ENCODE measurements at places on chromosomes 4 and X. TPM values are rescaled to one million over a fixed set of nuclear protein-coding genes. Genes with fewer than 3 reads are reported as not detected.

Gene ZBTB49
- 4.6 TPM for total RNA-seq

Gene TMEM255A
- 0.88 TPM for total RNA-seq

Gene RBM46
- total RNA-seq = not detected

Gene GAB3
- total RNA-seq = 9.8 TPM

Gene CXCL9
- 2.6 TPM for total RNA-seq

Gene MAML3
- 10.0 TPM for total RNA-seq

Gene TRPC5OS
- total RNA-seq = not detected

Gene CT45A2
- total RNA-seq = not detected

Gene PGAM4
- not detected for total RNA-seq

Gene HSFX4
- not detected for total RNA-seq

Gene AREG
- total RNA-seq = 52.3 TPM

Gene POF1B
- total RNA-seq = 0.75 TPM

Gene SMIM10L2A
- 0.33 TPM for total RNA-seq

Gene TMEM35A
- total RNA-seq = 0.51 TPM

Data from subcutaneous adipose tissue (tissue), 4 donors.